Right ventricle myocardium inferior (tissue), 1 donor: ENCODE measurements at places on chromosomes 2 and 18. TPM values are rescaled to one million over a fixed set of nuclear protein-coding genes. Genes with fewer than 3 reads are reported as not detected.

GRCh38 chr2:2872713-2873449 is 504.7 kb downstream of the EIPR1 start:
- DNase-seq = no peak

GKN1 gene
- not detected for total RNA-seq

RBBP8 gene
- total RNA-seq = 5.1 TPM

- DNase-seq = no peak
Measured at GRCh38 chr2:72917877-72918553, 696 bp downstream of the EMX1 start.

L3MBTL4 gene
- 1.1 TPM for total RNA-seq

TXNDC2 gene
- not detected for total RNA-seq

AOX1 gene
- 7.5 TPM for total RNA-seq

GRCh38 chr2:37886745-37887144 is 38.3 kb upstream of the RMDN2 start:
- DNase-seq = no peak

GALR1 gene
- total RNA-seq = not detected

- DNase-seq = no peak
Measured at GRCh38 chr2:42999391-42999841, 207.0 kb upstream of the HAAO start.

GRCh38 chr2:36584148-36584794 is 13.7 kb downstream of the FEZ2 start:
- DNase-seq = no peak

CCDC148 gene
- 0.78 TPM for total RNA-seq

- DNase-seq = no peak
Measured at GRCh38 chr18:75246721-75247610, 36.4 kb downstream of the TSHZ1 start.

DNA sequence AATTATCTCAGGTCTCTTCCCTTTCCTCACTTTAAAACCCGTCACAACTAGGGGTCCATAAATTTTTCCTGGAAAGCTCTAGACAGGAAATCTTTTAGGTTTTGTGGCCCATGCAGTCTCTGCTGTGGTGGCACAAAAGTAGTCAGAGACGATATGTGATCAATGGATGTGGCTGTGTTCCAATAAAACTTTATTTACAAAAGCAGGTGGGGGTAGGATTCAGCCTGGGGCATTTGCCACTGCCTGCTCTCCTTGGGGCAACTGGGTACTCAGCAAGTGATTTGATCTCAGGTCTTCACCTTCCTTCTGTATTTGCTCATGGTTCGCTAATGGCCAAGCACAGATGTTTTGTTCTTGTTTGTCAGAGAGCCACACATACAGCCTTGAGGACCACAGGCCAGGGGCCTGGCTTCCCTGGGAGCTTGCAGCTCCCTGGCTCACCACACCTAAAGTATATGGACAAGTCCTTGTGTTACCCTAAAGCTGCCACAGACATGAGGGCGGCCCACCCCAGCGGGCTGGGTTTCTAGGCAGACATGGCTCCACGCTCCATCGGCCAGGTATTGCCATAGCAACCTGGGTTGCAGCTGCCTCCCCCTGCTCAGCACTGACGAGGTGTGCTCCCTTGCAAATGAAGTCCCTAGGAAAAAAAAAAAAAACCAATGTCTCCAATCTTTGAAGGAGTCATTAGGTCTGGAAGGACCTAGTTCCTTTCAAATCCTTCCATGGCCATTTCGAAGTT is 89.7 kb upstream of the YWHAQ start:
- no peak for DNase-seq

- DNase-seq = peak; percentile 27
Measured at GRCh38 chr2:78701546-78701945, 324.0 kb upstream of the REG3G start.

CABYR gene
- total RNA-seq = not detected

GRCh38 chr2:46008091-46008870 is 288.9 kb upstream of the EPAS1 start:
- DNase-seq = no peak

GRCh38 chr2:235085476-235085875 is 133.7 kb downstream of the SH3BP4 start:
- DNase-seq = no peak

DNA sequence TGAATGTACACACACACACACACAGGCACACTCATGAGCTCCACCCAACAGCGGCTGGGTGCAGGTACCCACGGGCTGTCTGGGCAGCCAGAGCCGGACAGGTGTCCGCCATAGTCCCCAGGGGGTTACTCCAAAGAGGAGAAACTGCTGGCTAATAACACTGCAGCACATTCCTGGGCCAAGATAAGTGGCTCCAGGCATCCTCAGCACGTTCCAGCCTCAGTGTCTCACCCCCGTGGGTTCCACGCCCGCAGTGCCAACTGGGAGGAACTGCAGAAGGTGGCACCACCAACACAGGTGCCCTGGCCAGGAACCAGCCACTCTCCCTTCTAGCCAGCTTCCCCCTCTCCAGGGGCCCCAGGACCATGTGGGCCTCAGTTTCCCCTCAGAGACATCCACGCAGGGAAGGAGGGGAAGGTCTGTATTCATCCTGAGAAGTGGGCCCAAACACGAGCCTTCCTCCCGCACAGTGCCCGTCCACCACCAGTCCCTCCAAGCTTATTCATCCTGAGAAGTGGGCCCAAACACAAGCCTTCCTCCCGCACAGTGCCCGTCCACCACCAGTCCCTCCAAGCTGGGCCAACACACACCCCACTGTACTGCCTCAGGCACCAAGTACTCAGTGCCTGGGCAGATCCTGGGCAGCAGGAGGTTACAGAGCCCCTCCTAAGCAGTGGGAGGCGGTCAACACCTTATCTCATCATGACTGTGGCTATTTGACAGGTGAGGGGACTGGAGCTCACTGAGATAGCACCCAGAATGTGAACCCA is 47.6 kb downstream of the TNS1 start:
- peak; percentile 68 for DNase-seq

DNA sequence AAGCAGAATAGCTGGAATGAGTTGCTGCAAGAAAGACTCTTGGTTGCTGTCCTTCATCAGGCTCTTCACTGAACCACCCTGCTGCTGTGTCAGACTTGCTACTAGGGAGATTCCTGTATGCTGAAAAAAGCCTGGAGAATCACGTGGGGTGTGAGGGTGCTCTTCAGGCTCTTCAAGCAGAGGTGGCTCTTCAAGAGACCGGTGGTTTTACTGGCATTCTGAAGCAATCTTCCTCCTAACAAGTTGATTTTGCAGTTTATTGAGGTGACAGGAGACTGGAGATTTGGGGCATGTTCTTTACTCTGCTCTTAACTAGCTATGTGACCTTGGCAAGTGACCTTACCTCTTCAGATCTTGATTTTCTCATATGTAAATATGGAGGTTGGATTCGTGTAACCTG is 14.1 kb downstream of the TMEM178A start:
- DNase-seq = no peak

LYPD6B gene
- total RNA-seq = not detected

GRCh38 chr2:132788310-132788838 is 118.4 kb upstream of the LYPD1 start:
- no peak for DNase-seq

GRCh38 chr2:214126135-214126534 is 284.7 kb upstream of the VWC2L start:
- no peak for DNase-seq

MAP3K19 gene
- not detected for total RNA-seq

SH3RF3 gene
- 8.0 TPM for total RNA-seq

GRCh38 chr2:186523791-186524190 is 37.7 kb downstream of the ZC3H15 start:
- DNase-seq = no peak

DPP4 gene
- 5.4 TPM for total RNA-seq

AFF3 gene
- 6.8 TPM for total RNA-seq

- no peak for DNase-seq
Measured at GRCh38 chr2:227534714-227535113, 62.8 kb downstream of the AGFG1 start.

DNA sequence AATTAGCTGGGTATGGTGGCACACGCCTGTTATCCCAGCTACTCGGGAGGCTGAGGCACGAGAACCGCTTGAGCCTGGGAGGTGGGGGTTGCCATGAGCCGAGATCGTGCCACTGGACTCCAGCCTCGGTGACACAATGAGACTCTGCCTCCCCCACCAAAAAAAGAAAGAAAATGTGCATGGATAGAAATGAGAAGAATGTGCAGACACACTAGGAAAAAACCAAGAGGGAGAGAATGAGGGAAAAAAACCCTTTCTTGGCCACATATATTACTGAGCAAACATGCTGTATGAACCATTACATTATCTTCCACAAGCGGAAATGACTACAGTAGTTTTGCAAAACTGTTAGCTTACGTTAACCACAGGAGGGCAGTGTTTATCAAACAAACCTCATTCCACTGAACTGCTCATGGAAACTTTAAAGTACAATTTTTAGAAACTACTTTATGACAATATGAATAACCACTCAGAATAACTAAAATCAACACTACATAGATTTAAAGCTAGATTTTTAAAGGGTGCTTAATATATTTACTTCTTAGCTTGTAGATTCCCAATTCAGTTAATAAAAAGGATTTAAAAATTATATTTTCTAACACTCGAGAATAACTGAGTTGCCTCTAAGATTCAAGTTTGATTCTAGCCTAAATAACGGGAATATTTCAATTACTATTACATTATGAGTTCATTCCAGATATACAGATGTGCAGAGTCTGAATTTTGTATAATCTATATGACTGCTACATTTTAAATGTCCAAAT is 26.4 kb downstream of the ASXL2 start:
- DNase-seq = peak; percentile 65

GRCh38 chr18:48095726-48096125 is 165.3 kb upstream of the SMAD2 start:
- DNase-seq = no peak

GRCh38 chr18:45441110-45441847 is 174.0 kb upstream of the SLC14A2 start:
- DNase-seq = no peak

PLGLB2 gene
- 2.0 TPM for total RNA-seq

- DNase-seq = no peak
Measured at GRCh38 chr2:85680707-85681371, 12.8 kb upstream of the SFTPB start.

GRCh38 chr2:239137165-239137897 is 263.5 kb downstream of the HDAC4 start:
- no peak for DNase-seq

DNA sequence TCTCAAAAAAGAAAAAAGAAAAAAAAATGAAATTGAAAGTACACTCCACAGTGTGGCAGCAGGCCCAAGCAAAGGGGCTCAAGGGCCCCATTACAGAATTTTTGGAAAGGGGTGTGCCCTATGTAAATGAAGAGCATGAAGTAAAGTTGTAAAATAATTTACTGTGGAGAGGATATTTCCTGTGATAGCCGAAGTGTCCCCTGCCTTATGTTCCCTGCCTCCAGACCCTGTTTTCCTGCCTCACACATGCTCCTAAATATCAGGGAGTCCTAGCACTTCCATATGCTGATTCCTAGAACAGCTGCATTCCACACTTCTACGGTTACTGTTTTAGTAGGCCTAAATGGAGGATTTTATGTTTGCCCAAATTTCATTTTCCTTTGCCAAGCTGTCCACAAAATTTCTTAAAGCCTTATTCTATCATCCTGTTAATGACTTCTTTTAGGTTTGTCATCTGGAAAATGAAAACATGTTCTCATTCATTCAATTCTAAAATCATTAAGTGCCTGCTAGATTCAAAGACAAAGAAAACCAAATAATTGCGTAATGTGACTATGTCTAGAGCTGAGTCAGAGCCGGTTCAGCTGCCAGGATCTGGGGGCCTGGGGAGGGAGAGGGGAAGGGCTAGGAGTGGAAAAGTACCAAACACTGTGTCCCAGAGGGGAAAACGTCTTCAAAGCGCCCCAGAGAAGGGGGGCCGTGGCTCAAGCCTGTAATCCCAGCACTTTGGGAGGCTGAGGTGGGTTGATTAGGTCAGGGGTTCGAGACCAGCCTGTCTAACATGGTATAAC is 25.9 kb upstream of the IMPA2 start:
- DNase-seq = peak; percentile 72

GRCh38 chr2:102662833-102663232 is 43.5 kb downstream of the SLC9A2 start:
- no peak for DNase-seq

MAL gene
- 8.7 TPM for total RNA-seq

- DNase-seq = no peak
Measured at GRCh38 chr2:221911890-221912289, 339.8 kb upstream of the EPHA4 start.

ABCG8 gene
- 0.32 TPM for total RNA-seq
